ACHN (cell line): ENCODE measurements at places on chromosomes 4 and X.
A peak's percentile ranks its signal among the peaks of the same experiment; 100 is the strongest.

DNA sequence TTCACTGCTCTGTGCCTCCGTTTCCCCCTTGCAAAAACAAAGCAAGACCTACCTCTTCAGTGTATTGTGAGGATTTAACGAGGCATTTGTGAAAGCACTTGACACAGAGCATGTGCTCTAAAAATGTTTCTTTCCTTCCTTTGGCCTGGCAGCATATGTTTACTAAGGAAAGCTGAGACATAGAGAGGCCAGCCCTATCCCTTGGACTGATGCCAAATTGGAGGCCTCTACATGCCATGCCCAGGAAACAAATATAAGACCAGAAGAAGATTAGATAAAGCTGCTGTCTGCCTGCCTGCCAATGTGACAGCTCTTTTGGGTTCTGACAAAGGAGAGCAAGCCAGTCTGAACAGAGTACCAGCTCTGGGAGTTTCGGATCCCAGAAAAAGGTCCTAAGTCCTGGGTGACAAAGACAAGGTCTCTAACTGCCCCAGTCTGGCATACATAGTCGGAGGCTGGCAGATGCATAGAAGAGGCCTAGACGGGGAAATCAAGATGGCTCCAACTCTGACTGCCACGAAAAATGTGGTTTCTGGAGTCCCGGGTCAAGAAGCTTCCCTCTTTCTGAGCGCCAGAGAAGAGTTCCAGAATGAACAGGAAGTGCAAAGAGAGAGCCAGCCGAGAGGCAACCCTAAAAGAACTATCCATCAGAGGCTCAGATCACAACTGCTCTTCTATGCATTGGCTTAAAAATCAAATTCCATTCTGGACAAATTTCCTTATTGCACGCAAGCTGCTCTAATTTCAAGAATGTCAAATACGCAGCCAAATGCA lies 25.8 kb downstream of the OTUD6A start:
- no peak for DNase-seq

DNA sequence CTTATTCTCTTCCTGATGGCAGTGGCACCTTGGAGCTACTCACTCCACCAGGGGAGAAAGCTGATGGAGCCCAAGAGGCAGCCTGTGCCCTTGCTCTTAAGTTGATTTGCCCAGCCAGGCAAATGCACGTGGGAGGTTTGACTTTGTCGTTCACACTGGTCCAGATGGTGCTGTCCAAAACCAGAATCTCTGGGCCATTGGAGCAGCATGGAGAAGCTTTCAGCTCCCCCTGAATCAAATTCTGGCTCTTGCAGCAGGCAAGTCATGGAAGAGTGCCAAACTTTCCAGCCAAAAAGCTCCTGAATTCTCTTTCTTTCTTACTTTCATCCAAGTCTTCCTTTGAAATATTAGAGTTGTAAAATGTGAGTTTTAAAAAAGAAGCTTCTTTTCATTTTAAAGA lies 970.4 kb downstream of the RPA4 start:
- DNase-seq = no peak

- no peak for DNase-seq
These were observed 59.8 kb upstream of the COX18 start for GRCh38 chr4:73129319-73129718.

DNA sequence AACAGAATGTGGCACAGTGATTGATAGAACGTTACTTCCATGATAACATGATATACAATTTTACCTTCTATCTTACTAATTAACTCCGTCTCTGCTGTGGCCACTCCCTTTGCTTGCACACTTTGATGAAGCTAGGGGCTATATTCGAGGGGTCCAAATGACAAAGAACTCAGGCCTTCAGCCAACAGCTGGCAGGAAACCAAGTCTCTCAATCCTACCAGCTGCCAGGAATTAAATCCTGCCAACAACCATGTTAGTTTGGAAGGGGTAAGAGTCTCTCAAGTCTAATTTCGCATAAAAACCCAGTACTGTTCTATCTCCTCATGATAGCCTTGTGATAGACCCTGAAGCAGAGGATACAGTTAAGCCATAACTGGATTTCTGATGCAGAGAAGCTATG lies 1122.9 kb upstream of the PCDH10 start:
- DNase-seq = no peak

GRCh38 chr4:81516241-81516640 lies 44.5 kb upstream of the RASGEF1B start:
- no peak for DNase-seq

GRCh38 chr4:151689211-151689991 lies 71.4 kb downstream of the GATB start:
- DNase-seq = no peak

GRCh38 chr4:99853999-99854398 lies 37.4 kb downstream of the DAPP1 start:
- DNase-seq = no peak

- no peak for DNase-seq
These were observed 224.7 kb upstream of the SFRP2 start for GRCh38 chr4:154013576-154013975.

DNA sequence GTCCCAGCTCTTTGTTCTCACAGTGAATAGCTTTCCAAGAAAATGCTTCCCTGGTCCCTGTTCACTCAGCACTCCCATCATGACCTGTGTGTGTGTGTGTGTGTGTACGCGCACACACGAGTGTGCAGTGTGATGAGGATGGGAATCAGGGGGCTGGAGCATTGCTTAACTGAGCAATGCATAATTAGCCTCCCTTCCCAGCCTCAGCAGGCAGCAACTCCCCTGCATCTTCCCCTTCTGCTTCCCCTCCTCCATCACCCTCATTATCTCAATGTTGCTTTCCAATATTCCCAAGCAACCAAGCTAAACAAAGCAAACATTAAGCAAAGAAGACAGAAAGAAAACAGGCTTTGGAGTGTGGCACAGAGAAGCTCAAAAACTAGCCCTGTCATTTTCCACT lies 137.0 kb downstream of the RBM47 start:
- DNase-seq = no peak

GRCh38 chrX:44903830-44904530 lies 31.0 kb downstream of the KDM6A start:
- DNase-seq = no peak

DNA sequence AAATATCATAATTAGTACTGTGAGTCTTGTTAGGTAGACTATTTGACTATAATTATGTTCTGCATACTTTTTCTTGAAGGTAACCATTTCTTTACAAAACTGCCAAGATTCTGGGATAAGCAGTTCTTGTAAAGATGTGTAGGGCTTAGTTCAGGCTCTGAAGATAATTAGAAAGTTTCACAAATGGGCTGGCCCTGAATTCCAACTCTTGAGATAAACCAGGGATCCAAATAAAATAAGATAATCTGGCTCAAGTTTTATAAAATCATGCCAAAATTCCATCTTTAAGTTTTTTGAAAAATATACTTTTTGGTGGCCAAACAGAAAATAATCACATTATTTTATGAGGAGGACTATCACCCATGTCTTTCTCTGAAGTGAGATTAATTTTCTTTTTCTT lies 35.5 kb upstream of the GLRB start:
- DNase-seq = no peak

DNA sequence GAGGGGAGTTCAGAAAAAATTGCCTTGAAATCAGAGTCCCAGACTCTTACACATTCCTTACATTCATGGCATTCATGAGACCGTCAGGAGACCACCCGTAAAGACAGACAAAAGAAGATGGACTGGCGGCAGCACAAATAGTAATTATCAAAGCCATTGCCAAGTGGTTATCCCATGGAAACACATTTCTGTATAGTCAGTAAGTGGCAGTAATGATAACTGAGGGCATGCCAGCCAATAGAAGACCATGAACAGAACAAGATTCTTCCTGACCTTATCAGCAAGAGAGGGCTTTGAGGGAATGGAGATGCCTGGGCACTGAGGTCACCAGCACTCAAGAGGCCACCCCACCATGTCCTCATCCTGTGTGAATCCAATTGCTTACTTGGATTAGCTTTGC lies 121.7 kb upstream of the HCCS start:
- DNase-seq = peak; percentile 19

- DNase-seq = no peak
These were observed 41.8 kb downstream of the IGFBP7 start for GRCh38 chr4:57068237-57068981.

DNA sequence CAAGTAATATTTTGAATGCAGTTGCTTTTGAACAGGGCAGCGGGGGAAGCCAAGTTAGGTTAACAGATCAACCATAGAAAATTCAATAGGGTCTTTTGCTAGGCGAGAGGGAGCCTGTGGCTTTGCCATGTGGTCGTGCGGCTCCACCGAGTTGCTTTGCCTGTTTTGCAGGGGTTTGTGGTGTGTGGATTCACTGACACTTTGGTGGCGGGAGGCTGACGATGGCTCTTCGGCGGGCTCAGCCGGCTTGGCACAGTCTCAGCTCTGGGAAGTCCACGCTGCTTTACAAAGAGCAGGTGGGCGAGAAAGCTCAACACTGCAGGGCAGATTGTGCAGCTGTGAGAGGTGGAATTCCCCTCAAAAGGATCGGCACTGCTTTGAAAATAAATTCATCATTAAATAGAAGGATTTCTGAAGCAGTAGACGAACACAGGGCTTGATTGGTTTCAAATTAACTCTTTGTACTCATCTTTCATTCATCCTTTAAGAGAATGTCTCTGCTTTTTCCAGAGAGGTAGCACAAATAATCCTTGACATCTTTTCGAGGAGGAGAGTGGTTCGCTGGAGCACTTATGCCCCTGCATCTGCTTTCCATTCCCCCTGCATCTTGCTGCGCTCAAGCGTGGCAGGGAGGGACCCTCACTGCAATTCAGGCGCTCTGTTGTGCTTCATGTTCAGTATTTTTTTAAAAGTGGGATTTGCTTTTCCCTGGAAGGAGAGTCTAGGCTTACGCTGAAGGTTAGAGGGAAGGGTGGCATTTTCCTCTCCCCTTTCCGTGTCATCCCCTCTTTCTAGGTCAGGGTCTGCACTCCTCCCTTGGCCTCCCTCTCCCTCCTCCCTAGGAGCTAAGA lies 201.8 kb upstream of the LEF1 start:
- no peak for DNase-seq

GRCh38 chr4:105128208-105128607 lies 18.5 kb upstream of the TET2 start:
- no peak for DNase-seq

GRCh38 chrX:39418731-39419638 lies 617.7 kb downstream of the MID1IP1 start:
- DNase-seq = no peak

DNA sequence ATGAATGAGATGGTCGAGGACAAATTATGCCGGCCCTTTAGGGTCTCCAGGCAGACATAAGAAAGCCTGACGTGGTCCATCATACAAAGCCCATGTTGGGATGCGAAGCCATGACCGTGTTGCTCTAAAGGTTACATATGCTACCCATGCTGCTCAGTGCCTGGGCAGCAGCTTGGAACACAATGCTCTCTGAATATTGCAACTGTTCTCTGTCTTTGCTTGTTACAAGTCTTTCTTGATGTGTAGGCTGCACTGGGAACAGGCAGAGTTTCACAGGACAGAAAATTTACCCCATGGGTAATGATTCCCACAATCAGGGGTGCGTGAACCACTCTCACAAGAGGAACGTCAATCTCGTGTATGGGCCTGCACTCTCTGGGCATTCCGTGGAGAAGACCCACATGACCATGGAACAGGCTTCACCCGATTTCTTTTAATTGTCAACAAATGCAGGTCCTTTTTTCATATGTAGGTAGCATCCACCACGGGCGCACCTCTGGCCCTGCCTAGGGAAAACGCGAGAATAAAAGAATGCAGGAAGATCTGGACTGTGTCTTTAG lies 66.3 kb downstream of the NBDY start:
- DNase-seq = no peak

DNA sequence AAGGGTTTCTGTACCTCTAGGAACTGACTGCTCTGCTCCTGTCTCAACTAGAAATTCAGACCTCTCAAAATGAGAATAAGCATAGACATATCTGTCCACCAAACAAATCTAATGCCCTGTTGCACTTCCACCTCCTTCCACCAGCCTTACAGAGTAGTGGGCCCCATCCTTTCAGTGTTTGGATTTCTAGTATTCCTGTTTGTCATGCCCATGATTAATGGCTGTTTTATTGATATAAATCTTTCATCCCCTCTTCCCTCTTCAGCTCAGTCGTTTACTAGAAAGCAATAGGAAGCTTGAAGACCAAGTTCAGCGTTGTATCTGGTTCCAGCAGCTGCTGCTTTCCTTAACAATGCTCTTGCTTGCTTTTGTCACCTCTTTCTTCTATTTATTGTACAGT lies 46.2 kb downstream of the MOSPD2 start:
- no peak for DNase-seq

DNA sequence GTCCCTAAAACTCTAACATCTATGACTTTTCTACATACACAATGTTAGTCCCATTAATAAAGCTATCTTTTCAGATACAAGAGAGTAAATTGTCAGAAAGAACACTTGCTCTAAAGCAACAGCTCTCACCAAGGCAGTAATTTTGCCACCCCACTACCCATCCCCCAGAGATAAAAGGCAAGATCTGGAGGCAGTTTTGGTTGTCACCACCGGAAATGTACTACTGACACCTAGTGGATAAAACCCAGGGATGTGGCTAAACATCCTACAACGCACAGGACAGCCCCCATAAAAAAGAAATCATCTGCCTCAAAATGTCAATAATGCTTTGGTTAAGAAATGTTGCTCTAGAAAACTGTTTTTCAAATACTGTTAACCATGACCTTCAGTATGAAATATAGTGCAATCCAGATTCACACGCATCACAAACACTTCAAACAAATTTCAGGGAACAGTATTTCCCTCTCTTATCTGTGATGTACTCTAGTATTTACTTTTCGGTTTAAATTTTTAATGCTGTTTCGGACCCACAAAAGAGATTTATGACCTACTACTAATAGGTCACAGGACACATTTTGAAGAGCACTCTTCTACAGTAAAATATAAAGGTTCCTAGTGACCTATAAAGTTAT lies 5.1 kb downstream of the FBXL5 start:
- peak; percentile 57 for DNase-seq

DNA sequence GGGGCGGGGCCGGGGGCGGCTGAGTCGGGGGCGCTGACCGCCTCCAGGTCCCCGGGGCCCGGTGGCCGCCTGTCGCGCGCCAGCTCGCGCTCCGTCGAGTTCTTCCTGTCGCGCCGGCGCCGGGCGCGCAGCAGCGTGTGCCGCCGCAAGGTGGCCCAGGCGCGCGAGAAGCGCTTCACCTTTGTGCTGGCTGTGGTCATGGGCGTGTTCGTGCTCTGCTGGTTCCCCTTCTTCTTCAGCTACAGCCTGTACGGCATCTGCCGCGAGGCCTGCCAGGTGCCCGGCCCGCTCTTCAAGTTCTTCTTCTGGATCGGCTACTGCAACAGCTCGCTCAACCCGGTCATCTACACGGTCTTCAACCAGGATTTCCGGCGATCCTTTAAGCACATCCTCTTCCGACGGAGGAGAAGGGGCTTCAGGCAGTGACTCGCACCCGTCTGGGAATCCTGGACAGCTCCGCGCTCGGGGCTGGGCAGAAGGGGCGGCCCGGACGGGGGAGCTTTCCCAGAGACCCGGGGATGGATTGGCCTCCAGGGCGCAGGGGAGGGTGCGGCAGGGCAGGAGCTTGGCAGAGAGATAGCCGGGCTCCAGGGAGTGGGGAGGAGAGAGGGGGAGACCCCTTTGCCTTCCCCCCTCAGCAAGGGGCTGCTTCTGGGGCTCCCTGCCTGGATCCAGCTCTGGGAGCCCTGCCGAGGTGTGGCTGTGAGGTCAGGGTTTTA lies 1.5 kb downstream of the ADRA2C start:
- no peak for DNase-seq

GRCh38 chr4:153706519-153706918 lies 22.4 kb downstream of the TLR2 start:
- DNase-seq = no peak

GRCh38 chr4:61571761-61572559 lies 371.8 kb downstream of the ADGRL3 start:
- peak; percentile 73 for DNase-seq
